Motor neuron (in vitro differentiated cells): ENCODE measurements at places on chromosomes 2 and 18. TPM values are rescaled to one million over a fixed set of nuclear protein-coding genes. Genes with fewer than 3 reads are reported as not detected.

The PLGLB2 gene
- total RNA-seq: 0.97 and 1.8 TPM in 2 replicates

The NT5C1B gene
- 0.31 and 0.55 TPM in 2 replicates for total RNA-seq

The SRSF7 gene
- 113 and 119 TPM in 2 replicates for total RNA-seq

The ANKRD62 gene
- 0.14 and 0.29 TPM in 2 replicates for total RNA-seq

The CD8B gene
- total RNA-seq: not detected in 2 replicates

The OXER1 gene
- 0.27 and 0.54 TPM in 2 replicates for total RNA-seq

The PTPN4 gene
- total RNA-seq: 18.2 and 20.3 TPM in 2 replicates

The AMER3 gene
- 8.8 and 9.2 TPM in 2 replicates for total RNA-seq

The ZNF397 gene
- total RNA-seq: 42.6 and 50.1 TPM in 2 replicates

The RALB gene
- 22.3 and 23.3 TPM in 2 replicates for total RNA-seq

The CYP27A1 gene
- total RNA-seq: 1.0 and 1.1 TPM in 2 replicates

The SKA1 gene
- 0.62 and 0.78 TPM in 2 replicates for total RNA-seq

The NEU2 gene
- not detected in 2 replicates for total RNA-seq

The KLHL29 gene
- 5.3 and 5.4 TPM in 2 replicates for total RNA-seq

The UGT1A8 gene
- not detected in 2 replicates for total RNA-seq

DNA sequence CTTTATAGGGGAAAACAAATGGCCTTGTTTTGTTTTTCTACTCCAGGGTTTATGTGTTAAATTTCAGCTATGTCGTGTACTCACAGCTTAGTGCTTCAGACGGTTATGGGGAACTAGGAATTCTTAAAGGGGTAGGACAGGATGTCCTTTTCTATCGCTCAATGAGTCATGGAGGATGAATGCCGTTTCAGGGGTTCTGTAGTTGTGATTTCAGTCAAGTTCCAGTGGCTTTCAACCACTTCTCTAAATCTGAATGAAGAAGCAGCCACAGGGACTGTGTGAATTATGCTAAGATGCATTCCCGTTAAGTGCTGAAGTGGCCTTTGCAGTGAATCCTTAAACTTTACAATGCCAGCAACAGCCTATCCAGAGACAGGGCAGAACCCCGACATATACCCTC is 1231.7 kb upstream of the ZEB2 start:
- ATAC-seq: no peak

DNA sequence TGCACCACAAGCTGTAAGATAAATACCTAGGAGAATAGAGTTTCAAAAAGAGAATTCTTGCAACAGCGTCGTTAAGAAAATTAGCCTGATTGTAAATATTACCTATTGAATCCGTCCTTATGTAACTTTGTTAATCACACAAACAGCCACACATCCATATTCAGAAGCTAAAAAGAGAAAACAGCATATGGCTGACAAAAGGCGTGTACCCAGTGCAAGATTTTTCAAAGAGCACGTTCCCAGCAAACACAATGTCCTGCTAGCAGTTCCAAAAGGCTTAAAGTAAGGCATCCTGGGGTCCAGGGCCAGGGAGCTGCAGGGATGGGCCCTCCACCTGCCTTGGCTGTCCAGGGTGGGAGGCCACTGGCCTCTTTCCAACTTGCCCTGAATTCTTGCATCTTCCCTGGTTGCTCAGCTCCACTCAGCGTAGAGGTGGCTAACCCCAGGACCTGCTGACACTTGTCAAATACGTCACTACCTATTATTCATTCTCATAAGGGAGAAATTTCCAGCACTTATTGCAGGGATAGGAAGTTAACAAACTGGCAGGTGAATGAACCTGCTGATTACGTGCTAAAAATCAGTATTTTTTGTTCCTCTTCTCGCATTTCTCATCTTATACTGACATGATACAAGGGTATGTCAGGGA is 102.1 kb upstream of the NEDD4L start:
- ATAC-seq: peak; percentile 34

DNA sequence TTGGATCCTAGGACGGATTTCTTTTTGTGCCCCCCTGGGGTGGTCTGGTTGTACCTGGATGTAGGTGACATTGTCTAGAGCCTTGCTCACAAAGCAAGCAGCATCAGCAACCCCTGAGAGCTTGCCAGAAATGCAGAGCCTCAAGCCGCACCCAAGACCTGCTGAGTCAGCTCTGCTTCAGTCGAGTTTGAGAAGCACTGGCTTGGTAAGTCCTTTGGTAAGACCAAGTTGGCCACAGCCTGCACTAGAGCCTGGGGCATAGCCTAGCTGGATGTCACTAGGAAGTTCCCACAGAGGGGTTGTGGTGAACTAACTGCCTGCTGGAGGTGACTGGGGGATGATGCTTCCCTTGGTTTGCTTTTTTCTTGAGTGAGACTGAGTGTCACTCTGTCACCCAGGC is 6.2 kb downstream of the ABCG5 start:
- no peak for ATAC-seq

GRCh38 chr18:77530732-77531131 is 281.1 kb downstream of the GALR1 start:
- no peak for ATAC-seq

DNA sequence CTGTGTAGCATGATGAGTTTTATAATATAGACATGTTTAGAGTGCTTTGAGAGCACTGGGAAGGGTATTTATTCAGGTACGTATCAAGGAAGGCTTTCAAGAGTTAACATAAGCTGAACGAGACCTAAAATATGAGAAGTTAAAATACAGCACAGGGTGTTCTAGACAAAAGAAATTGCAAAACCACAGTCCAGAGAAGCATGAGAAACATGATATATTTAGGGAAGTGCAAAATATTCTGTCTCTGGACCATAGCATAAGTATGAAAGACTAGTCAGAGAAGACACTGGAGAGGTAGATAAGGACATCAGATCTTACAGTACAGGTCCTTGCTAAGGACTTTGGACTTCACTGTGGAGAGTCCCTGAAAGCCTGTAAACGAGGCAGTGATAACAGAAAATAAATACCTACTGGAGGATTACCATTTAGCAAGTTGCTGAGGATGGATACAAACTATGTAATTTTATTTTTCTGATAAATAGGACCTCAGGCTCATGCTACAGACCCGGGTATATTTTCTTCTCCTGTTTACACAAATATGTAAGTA is 43.7 kb downstream of the FSIP2 start:
- no peak for ATAC-seq

GRCh38 chr18:13486284-13486683 is 240.1 kb downstream of the FAM210A start:
- peak; percentile 73 for ATAC-seq

GRCh38 chr2:191565647-191566198 is 112.2 kb upstream of the NABP1 start:
- ATAC-seq: no peak

DNA sequence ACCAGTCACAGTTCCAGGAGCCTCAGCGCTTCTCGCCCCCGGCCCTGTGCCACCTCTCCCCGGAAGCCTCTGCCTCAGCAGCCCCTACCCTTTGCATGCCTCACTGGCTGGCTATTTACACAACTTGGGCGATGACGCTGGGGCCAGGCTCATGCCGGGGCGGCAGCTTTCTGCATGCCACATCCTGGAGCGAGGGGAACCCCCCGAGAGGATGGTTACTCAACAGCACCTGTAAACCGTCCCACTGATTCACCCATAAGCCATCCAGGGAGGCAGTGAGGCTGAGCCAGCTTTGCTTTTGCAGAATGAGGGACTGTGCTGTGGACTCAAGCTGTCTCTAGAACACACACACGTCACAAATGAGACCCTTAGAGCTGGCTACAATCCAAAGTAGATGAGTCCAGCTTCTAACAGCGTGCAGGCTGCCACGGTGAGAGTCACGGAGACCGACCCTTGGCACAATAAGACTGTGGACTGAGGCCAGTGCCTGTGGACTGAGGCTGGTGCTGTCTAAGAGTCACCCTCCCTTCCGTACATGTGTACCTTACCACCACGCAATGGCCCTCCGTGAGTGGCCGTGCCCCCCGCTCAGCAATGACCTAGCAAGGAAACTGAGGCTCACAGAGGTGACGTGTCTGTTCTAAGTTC is 45.6 kb upstream of the ODC1 start:
- no peak for ATAC-seq

DNA sequence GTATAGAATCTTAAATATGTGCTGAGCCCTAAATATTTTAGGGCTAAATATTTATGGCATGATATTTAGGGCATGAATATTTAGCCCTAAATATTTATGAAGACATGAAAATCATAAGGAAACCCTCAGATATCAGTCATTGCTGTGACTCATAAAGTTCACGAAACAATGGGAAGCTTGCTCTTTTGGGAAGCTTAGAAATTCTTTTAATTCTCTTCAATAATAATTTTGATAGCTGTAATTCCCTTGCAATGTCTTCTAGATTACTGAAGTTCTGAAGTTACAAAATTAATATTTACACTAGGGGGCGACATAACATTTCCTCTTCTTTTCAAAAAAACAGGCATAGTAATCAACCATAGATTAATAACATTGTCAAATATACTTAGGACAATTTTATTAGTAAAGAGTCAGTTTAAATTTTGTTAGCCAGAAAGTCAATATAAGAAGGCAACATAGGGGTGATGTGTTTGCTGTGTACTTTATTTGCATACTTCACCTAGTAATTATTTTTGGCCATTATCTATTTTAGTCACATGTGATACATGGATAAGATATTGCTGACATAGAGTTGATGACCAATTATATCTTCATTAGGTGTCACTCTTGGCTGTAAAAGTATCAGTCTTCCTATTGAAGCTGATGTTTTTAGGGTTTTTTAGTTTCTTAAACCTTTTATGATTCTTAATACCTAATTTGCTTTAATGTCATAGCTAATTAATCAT is 13.2 kb downstream of the ZNF804A start:
- ATAC-seq: no peak

DNA sequence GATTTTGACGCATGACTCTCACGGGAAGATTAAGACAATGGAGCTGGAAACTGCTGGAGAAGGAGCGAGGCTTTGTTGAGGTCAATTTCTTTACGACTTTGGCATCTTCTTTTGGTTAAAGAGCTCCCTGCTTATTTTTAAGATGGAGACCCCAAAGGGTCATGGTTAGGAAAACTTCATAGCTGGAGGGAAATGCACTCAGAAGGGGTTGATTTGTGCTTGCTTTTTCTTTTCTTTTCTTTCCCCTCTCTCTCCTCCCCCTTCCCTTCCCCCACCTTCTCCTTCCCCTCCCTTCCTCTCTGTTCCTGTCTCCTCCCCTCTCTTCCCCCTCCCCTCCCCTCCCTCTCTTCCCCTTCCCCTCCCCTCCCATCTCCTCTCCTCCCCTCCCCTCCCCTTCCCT is 79.0 kb downstream of the TNP1 start:
- ATAC-seq: no peak

DNA sequence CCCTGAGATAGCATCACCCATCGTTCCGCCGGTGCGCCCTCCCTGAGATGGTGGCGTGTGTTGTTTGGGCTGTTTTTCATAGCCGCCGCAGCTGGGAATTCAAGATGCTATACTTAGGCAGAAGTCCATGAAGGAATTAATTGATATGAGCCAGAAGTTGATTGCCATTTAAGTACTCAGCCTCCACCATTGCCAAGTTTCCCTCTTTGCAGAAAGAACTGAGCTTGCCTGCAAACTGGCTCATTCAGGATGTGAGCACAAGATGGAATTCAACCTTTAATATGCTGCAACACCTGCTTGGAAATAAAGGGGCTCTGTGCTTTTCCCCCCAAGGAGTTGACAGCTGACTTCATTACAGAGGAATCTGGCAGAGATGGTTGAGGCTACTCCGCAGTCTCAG is 295.5 kb downstream of the ZNF521 start:
- ATAC-seq: no peak

- no peak for ATAC-seq
These were observed at the start of gene KIAA2012 for GRCh38 chr2:202072737-202073401. TSS of gene KIAA2012 (plus strand) at chr2:202073255. CDS start at chr2:202073628, 373 bp downstream.

- ATAC-seq: no peak
These were observed 450.8 kb downstream of the EIPR1 start for GRCh38 chr2:2926858-2927175.

DNA sequence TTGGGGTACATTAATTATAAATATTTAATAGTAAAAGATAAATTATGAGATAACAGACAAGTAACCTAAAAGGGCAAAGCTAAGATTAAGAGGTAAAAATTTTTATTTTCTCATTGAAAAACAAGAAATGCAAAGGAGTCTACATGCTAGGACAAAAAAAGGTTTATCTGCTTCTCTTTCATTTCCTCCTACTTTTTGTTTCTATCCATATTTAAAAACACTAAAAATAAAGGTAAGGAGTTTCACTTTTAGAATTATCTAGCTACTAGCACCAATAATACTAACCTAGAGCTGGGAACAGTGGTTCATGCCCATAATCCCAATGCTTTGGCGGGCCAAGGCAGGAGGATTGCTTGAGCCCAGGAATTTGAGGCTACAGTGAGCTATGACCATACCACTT is 1551.7 kb upstream of the SLC39A10 start:
- ATAC-seq: no peak

GRCh38 chr18:36035253-36035652 is 32.1 kb downstream of the RPRD1A start:
- ATAC-seq: no peak

DNA sequence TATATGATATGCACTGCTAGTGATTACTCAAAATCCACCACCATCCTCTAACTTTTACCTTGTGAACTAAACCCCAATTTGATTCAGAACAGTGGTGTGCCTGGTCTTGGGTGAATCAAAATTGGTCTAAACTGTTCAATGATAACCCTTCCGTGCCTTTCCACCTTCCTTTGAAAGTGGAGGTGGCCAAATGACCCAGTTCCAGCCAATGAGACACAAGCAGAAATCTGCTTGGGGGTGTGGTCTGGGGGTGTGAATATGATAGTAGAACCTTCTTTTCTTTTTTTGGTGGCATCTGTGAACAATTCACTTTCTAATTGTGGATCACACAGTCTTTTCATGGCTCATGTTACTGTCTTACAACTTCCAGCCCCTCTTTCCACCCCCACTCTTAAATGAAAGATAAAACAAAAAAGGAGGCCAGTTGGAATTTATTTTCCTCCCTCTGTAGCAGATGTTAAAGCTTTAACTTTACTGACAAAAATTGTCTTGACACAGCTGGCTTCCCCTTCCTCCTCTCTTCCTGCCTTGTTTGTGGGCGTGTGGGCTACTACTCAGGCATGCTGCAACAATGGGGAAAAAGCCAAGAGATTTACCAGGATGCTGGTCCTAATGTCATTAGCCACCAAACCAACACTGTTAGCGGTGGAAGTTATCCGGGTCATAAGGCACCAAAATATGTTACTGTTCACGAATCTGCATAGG is 58.8 kb upstream of the ANKRD44 start:
- ATAC-seq: no peak

- ATAC-seq: peak; percentile 96
These were observed 45.2 kb upstream of the NYAP2 start for GRCh38 chr2:225354281-225354774.

- no peak for ATAC-seq
These were observed 249.7 kb upstream of the RGPD4 start for GRCh38 chr2:107576991-107577390.

GRCh38 chr18:53991805-53992204 is 232.7 kb downstream of the MBD2 start:
- ATAC-seq: no peak

- ATAC-seq: peak; percentile 74
These were observed 6.0 kb upstream of the ALLC start for GRCh38 chr2:3651691-3652648.

DNA sequence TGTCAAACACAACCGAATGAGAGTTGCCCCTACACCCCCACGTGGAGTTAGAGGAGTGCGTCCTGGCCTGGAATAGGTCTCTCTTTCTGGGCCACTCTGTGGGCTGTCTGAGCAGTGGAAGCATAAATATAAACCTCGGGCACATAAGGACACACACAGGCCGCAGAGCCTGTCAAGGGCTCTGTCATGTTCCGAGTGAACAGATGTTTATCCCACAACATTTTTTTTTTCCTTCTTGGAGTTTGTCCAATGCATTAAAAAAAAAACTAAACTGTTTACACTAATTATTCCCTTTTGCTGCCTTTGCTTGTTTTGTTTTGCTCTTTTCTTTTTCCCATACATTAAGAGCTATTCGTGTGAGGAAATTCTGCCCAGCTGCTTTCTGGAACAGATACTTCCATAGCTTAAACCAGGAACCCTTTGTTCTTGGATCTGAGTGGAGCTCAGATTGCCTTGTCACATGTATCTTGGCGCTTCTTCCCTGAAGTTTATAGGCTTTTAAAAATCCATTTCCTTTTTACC is 228.3 kb upstream of the FOSL2 start:
- ATAC-seq: no peak
